ENCODE measurements at places on chromosomes 2 and 18. TPM values are rescaled to one million over a fixed set of nuclear protein-coding genes. Genes with fewer than 3 reads are reported as not detected.
A peak's percentile ranks its signal among the peaks of the same experiment; 100 is the strongest.

The AMMECR1L gene
- total RNA-seq, result 10.0 TPM

The CHRNG gene
- not detected for total RNA-seq

The VSNL1 gene
- 30.2 TPM for total RNA-seq

The CERS6 gene
- total RNA-seq, result 59.4 TPM

The NR4A2 gene
- total RNA-seq, result 3.7 TPM

The NEMP2 gene
- 2.7 TPM for total RNA-seq

GRCh38 chr2:20348542-20348941, 2.1 kb downstream of the PUM2 start:
- H3K27me3 ChIP-seq, result no peaks in the 10 kb centered on the region
- no peaks in the 10 kb centered on the region for H3K36me3 ChIP-seq

GRCh38 chr2:220707261-220707660, 864.8 kb downstream of the EPHA4 start:
- no peaks in the 10 kb centered on the region for H3K36me3 ChIP-seq
- H3K4me3 ChIP-seq, result no peak overlapping the region
- H3K4me1 ChIP-seq, result no peaks in the 10 kb centered on the region
- no peak overlapping the region for H3K27ac ChIP-seq

- DNase-seq, result no peak
- H3K27ac ChIP-seq, result no peak overlapping the region
- H3K4me3 ChIP-seq, result no peak overlapping the region
- no peaks in the 10 kb centered on the region for H3K36me3 ChIP-seq
- no peaks in the 10 kb centered on the region for H3K27me3 ChIP-seq
Measured at GRCh38 chr2:16013359-16013911, 73.1 kb downstream of the MYCN start.

DNA sequence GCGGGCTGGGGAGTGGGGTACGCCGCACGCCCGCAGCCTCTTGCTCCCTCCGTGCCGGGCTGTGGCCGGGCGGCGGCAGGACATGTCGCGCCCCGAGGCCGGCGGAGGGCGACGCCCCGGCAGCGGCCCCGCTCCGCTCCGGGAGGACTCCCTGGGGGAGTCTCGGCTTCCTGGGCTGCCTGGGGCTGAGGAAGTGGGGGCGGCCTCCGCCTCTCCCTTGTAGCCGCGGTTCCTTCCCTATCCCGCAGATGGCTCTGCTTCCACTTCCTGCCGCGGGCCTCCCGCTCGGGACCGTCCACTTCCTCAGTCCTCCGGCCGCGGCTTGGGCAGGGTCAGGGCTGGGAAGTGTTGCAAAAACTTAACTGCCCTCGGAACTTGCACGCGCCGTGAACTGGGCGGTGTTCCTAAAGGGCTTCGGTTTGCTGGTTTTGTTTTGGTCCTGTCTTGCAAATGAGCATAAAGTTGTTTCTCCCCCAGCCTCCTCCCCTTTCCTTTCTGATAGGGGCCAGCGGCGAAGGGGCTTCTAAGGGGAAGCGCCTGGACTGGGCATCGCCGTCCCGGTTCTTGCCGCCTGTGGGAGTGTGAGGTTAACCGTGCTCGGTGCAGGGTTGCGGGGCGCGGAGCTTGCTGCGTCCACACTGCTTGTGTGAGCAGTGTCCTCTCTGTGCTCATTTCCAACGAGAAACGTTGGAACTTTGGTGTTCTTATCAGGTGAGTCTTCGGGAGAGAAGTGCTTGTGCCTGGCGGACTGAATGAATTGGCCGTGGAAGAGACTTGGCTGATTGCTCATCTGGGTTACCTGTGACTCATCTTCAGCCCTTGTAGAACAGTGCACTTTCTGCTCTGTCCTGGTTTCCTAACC, 600 bp downstream of the RALB start:
- peak; percentile 92 for DNase-seq
- H3K4me1 ChIP-seq, result no peaks in the 10 kb centered on the region
- peak overlapping the region; percentile 89 for H3K27ac ChIP-seq

DNA sequence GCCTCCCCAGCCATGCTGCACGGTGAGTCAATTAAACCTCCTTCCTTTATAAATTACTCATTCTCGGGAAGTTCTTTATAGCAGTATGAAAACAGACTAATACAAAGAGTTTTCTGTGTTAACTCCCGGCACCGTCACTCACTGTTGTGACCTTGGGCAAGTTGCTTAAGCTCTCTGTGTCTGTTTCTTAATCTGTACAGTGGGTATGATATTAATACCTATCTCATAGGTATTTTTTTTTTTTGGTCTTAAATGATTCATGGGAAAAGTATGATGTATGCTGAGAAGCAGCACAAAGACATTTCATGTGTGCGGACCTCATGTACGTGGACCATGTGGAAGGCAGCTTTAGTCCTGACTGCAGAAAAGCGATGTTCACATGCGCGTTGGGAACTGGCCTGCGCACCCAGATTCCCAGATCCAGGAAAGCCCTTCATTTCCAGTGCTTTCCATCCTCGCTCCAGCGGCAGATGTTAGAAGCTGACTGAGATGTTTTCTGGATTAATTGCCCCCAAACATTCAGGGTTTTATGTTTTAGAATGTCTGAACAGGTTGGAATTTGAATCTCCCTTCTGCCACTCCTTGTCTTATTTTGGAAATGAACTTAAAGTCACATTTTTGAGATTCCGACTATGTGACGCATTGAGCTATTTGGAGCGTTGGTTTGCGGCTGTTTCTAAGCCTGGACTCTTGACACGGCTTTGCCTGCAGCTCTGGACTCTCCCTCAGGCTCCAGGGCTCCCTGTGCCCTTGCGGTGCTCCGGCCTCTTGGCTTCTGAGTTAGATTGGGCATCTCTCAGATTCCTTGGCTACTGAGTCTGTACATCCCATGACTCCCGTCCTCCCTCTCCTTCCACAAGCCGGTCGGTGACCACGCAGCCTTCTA, 61.4 kb downstream of the SLC4A3 start:
- H3K27ac ChIP-seq, result peak overlapping the region; percentile 63
- no peak overlapping the region for H3K4me3 ChIP-seq
- no peak for DNase-seq
- no peaks in the 10 kb centered on the region for H3K36me3 ChIP-seq
- H3K27me3 ChIP-seq, result no peaks in the 10 kb centered on the region
- no peaks in the 10 kb centered on the region for H3K4me1 ChIP-seq

GRCh38 chr18:58900015-58900649, 35.5 kb downstream of the ZNF532 start:
- no peaks in the 10 kb centered on the region for H3K27me3 ChIP-seq
- no peak overlapping the region for H3K4me3 ChIP-seq
- peak overlapping the region; percentile 42 for H3K27ac ChIP-seq
- DNase-seq, result no peak
- peaks cover 43% of the 10 kb centered on the region for H3K4me1 ChIP-seq

- no peaks in the 10 kb centered on the region for H3K4me1 ChIP-seq
- H3K27me3 ChIP-seq, result no peaks in the 10 kb centered on the region
- H3K36me3 ChIP-seq, result peaks cover 27% of the 10 kb centered on the region
- no peak for DNase-seq
- no peak overlapping the region for H3K4me3 ChIP-seq
- no peak overlapping the region for H3K27ac ChIP-seq
Measured at GRCh38 chr2:85033388-85033787, 62.4 kb downstream of the KCMF1 start.

DNA sequence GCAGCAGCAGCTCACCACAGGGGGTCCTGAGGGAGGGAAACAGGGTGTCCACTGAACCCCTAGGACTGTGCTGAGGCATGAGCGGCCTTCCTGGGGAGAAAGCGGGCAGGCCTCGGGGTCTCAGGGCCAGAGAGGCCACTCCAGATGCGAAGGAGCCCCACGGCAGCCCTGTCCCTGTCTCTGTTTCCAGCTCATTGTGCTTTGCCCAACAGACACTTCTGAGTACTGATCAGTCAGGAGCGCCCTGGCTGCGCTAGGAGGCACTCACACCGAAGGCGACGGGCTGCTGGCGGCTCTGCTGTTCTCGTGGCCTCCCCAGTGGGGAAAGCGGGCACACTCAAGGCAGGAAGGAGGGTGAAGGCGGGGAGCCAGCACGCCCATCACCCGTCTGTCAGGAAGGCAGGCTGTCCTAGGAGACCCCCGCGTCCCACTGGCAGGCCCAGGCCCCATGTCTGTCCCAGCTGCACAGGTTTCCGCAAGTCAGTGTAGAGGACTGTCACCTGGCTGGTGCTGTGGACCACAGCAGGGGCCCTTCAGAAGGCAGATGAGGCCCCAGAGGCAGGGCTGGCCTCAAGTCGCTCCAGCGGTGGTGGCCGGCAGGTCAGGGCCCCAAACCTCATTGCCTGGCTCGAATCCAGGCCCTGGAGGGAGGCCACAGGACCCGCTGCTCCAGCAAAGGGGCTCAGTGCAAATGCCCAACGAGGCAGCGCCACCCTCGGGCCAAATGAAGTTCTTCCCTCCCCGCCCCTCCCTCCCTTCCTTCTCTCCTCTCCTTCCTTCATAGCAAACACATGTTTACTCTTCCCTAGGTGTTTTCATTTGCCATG, 6.8 kb downstream of the ESPNL start:
- no peak overlapping the region for H3K27ac ChIP-seq
- H3K4me3 ChIP-seq, result no peak overlapping the region
- no peak for DNase-seq
- H3K4me1 ChIP-seq, result peaks cover 6% of the 10 kb centered on the region
- H3K27me3 ChIP-seq, result no peaks in the 10 kb centered on the region
- H3K36me3 ChIP-seq, result no peaks in the 10 kb centered on the region
